ENCODE measurements at places on chromosomes 1 and 21. TPM values are rescaled to one million over a fixed set of nuclear protein-coding genes. Genes with fewer than 3 reads are reported as not detected.

DNA sequence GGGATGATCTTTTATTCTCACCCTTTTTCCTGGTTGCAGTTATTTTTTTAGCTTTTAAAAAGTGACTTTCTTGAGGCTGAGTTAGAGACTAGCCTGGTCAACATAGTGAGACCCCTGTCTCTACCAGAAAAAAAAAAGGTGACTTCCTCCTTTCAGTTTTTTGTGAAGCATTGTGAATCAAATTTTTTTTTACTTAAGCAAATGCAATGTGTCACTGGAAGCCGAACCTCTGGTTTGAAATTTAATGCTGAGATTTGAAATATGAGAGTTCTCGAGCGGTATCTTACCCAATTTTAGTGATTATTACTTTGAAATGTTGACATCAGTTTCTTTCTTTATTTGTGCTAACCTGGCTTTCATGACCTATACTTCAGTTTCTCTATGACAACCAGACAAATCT is 3.6 kb downstream of the CAP1 start:
- no peak for DNase-seq

GPX7 gene
- total RNA-seq: 12.7 TPM

GRCh38 chr1:2946291-2946690 is 75.0 kb upstream of the ACTRT2 start:
- no peak for DNase-seq

KCNA3 gene
- total RNA-seq: 0.12 TPM

GRCh38 chr1:17603091-17603841 is 63.8 kb downstream of the ARHGEF10L start:
- DNase-seq: no peak

GRCh38 chr1:171762143-171762563 is 19.3 kb upstream of the METTL13 start:
- DNase-seq: no peak

DNA sequence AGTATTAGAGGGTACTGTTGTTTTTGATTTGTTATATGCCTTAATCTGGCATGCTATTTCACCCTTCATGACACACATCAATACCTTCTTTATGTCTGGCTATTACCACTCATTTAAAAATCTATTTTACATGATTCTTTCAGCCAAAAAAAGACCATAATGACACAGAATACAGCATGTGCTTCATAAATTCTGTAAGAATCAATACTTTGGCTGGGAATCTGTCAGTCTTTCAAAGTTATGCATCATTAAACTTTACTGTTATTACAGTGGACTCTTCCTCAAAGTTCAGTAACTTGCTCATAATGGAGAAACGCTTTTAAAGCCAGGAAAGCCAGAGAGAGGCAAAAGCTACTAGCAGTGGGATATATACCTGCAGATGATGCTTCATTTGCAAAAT is 247.2 kb upstream of the ADGRL2 start:
- no peak for DNase-seq

DNA sequence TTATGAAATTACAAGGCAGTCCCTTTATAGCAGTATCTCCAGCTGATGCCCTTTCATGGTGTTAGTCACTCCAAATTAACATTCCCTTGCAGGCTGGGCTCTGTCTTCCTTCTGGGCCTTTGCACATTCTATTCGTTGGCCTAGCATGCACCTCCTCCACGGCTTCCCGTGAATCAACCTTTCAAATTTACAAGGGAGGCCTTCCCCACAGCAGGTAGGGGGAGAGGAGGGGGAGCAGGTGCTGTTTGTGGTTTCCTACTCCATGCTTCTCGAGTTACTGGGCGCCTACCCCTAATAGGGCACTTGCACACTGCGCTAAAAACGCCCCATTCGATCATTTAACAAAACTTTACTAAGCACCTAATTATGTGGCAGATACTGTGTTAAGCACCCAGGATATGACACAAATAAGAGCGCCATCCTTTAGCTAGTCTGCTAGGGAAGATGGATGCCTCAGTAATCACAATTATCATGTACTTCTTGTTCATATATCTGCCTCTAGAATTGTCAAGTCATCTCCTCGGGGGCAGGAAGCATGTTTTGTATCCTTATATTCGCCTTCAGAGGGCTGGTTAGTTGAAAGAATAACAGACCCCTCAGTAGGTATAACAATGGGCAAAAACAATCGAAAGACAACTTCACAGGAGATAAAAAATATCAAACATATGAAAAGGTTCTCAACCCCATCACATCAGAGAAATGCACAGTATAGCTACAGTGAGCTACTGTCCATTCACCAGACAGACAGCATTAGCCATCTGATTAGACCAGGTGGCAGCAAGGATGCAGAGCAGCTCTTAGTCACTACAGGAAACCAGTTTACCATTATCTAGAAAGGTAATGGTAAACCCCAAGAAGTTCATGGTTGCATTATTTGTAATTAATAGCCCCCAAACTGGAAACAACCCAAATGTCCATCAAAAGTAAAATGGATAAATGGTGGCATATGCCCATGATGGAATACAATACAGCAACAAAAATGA is 1.7 kb upstream of the ADAR start:
- DNase-seq: peak; percentile 50

All from Daoy (cell line).